ENCODE measurements at places on chromosomes 6 and 20.

DNA sequence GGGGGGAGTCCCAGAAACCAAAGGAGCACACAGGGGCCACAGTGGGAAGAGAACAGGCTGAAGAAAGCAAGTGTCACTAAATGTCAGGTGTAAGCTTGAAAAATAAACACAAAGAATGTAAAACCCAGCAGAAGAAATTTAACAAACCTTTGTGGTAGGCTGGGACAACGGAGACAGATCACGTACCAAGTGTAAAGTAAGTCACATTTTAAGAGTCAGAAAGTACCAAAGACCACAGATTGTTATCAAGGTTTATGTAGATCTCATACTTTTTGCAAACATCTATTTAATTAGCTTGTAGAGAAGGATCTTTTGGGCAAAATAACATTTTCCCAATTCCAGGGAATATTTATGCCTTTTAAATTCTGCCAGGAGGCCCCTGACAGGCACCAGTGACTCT, 1.6 kb downstream of the CLIC5 start:
- no peak for DNase-seq

GRCh38 chr6:56154076-56154475, 93.3 kb downstream of the COL21A1 start:
- no peak for DNase-seq

GRCh38 chr6:106628658-106629102, 618 bp downstream of the RTN4IP1 start:
- peak; percentile 20 for DNase-seq

DNA sequence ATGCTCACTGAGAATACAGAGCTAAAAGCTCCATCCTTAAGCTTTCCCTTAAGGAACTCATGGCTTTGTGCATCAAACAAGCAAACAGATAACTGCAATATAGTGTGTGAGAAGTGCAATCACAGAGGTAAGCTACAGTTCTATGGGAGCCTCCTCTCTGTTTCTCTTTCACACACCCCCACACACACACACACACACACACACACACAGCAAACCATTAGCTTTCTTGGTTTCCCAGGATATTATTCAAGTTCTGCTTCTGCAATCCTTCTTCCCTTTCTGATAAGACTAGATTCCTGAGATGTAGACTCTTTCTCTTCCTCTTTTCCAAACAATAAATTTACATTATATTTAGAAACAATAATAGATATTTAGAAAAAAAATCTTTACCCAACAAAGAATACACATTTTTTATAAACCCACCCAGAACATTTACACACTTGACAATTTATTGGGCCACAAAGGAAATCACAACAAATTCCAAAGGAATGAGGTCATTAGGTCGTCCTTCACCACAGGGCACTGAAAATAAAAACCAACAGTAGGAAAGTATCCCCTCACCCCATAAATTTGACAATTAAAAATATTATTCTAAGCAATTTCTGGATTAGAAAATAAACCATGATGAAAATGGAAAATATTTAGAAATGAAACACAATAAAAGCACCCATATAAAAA, 9.3 kb upstream of the GFOD1 start:
- DNase-seq, result no peak

DNA sequence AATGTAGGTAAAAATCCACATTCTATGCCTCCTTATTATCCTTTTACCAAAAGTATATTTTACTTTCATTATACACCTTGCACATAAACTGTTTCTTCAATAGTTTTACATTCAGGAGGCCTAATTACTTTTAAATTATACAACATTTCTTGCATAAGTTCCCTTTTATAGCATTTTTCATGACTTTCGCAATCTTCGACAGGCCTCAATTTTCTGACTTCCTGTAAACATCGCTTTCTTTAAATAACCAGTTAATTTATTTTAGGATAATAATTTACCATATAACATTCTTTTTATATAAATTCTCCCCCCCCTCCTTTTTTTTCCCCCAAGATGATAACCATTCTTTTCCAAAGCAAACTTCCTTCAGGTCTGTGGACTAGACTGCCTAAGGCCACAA, 9.2 kb downstream of the SLC35A1 start:
- DNase-seq, result no peak

GRCh38 chr6:44172731-44173500, 14.3 kb downstream of the CAPN11 start:
- peak; percentile 87 for DNase-seq

GRCh38 chr6:20771409-20771808, 237.2 kb downstream of the CDKAL1 start:
- no peak for DNase-seq

- no peak for DNase-seq
Measured at GRCh38 chr6:165967810-165968407, 199.7 kb downstream of the TBXT start.

GRCh38 chr6:150681578-150682395, 82.1 kb downstream of the PLEKHG1 start:
- peak; percentile 53 for DNase-seq

- no peak for DNase-seq
Measured at GRCh38 chr6:81436990-81437389, 315.5 kb downstream of the TENT5A start.

DNA sequence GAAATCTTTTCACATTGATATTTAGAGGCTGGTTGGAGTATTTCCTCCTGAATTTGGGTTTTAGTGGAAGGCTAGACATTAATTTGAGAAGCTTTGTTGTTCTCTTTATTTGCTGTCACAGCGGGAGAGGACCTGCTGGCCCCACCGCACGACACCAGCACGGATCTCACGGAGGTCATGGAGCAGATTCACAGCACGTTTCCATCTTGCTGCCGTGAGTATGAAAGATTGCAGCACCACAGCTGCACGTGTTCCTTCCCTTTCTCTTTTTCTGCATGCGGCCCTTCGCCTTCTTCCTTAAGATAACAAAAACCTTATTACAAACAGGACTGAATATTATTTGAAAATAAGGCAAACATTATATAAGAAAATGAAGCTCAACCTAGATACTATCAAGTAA, 555.5 kb downstream of the UTRN start:
- DNase-seq, result no peak

- DNase-seq, result peak; percentile 86
Measured at GRCh38 chr6:44078827-44079671, 48.2 kb downstream of the MRPL14 start.

- no peak for DNase-seq
Measured at GRCh38 chr6:1066449-1067090, 245.3 kb upstream of the FOXQ1 start.

DNA sequence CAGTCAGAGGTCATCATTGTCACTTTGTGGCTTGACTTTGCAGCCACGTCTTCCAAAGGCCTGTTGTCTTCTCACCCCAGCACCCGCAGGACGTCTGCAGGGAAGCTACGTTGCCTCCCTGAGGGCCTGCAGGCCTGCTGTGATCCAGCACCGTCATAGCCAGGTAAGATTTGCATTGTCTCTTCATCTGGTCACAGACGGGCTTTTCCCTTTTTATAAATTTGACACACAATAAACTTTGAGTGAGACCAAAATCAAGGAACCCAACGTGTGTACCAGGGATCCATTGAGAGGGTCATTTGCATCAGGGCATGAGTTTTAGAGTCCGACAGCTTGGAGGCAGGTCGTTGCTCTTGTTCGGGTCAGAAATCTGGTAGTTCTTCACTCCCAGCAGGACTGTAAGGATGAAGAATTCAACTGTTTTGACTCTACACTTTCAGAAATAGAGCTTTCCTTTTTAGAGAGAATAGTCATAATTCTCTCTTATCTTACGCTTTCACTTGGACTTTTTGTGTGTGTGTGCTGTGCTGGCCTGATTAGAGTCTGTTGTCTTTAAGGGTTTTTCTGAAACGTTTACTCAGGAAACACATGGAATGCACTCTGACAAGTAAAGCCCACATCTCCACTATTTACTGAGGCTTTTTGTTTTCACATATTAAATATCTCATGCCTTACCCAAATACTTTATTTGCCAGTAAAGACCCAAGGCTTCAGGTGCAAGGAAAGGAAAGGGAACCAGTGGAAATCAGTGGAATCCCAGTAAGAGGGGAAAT, 177.2 kb upstream of the TAB2 start:
- no peak for DNase-seq

DNA sequence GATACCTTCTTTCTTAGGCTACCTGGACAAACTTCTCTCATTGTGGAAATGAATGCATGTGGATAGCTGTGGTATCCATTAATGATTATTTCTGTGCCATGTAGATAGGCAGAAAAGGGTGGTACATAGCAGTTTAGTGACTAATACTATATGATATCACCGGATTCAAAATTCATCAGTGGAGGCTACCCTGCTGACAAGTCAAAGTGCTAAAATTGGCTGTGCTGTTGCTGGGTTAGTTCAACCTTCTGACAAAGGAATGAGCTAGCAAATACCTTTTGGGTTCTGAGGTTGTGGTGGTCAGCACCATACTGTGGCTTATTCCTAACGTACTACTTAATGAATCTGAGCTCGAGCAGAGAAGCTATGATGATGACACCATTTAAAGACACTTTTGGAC, 109.1 kb downstream of the TFAP2B start:
- no peak for DNase-seq

DNA sequence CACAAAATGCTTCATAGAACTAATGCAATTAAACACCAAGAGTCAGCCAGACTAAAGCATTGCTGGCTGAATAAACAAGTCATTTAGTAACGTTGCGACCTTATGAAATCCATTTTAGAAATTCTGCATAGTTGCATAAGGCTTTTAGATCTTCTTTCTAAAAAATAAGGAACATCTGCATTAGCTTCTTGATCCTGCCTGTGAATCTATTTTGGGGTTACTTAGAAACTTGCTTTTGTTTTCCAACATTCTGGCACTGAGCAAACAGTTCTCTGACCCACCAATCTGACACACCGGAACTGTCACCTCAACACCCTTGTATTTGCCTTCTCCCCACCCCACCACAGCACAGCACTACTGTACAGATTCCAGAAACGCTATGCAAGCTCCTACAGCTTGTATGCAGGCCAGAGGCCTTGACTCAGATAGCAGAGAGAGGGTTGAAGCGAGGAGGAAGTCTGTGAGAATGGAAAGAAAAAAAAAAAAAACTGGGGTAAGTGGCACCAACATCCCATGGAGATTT, 55.0 kb downstream of the KIF13A start:
- peak; percentile 80 for DNase-seq

GRCh38 chr6:170238741-170239565, 51.9 kb downstream of the DLL1 start:
- no peak for DNase-seq
